ENCODE measurements at places on chromosomes 5 and 9. TPM values are rescaled to one million over a fixed set of nuclear protein-coding genes. Genes with fewer than 3 reads are reported as not detected.

Gene ZNF189
- 10.6 TPM for total RNA-seq

Gene LCN9
- not detected for total RNA-seq

Gene MZB1
- 1.6 TPM for total RNA-seq

Gene NMUR2
- not detected for total RNA-seq

- DNase-seq = no peak
Observed at GRCh38 chr9:224026-224425, 9.4 kb downstream of the DOCK8 start.

- DNase-seq = no peak
Observed at GRCh38 chr9:92738661-92739081, 26.0 kb downstream of the BICD2 start.

- no peak for DNase-seq
Observed at GRCh38 chr9:22228542-22228941, 218.1 kb upstream of the DMRTA1 start.

DNA sequence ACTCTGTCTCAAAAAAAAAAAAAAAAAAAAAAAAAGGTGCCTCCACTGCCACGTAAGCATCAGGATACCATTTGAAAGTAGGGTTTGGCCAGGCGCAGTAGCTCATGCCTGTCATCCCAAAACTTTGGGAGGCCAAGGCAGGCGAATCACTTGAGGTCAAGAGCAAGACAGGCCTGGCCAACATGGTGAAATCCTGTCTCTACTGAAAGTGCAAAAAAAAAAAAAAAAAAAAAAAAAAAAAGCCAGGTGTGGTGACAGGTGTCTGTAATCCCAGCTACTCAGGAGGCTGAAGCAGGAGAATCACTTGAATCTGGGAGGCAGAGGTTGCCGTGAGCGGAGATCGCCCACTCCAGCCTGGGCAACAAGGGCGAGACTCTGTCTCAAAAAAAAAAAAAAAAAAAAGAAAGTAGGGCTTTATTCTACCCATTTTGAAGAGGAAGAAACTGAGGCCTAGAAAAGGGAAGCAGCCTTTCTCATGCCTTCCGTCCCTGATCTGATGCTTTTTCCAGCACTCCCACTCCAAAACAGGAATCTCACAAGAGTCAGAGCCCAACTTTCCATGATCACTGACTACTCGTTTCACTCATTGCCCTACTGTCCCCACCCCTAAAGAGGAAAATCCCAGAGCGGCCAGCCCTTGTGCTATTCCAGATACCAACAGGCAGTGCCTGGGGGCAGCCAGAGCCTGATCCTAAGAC is 16.3 kb upstream of the CCIN start:
- DNase-seq = no peak

DNA sequence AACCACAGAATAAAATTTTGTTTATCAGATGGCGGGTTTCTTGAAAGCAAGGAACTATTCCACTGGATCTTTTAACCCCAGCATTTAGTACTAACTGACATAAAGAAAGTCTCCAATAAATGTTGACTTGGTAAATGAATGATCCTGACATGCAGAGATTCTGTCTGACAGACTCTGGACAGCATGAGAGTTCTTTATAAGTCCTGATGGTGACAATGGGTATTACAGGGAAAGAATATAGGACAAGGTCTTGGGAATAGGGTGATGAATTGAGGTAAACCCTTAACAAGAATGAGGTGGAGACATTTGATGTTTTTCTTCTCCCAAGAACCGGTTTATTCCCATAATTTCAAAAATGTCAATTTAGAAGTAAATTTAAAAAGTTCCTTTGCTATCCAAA is 453.9 kb downstream of the TUSC1 start:
- peak; percentile 44 for DNase-seq

GRCh38 chr9:95726756-95727155 is 148.7 kb upstream of the ERCC6L2 start:
- peak; percentile 74 for DNase-seq

- no peak for DNase-seq
Observed at GRCh38 chr9:122212473-122213004, 16.2 kb downstream of the LHX6 start.

DNA sequence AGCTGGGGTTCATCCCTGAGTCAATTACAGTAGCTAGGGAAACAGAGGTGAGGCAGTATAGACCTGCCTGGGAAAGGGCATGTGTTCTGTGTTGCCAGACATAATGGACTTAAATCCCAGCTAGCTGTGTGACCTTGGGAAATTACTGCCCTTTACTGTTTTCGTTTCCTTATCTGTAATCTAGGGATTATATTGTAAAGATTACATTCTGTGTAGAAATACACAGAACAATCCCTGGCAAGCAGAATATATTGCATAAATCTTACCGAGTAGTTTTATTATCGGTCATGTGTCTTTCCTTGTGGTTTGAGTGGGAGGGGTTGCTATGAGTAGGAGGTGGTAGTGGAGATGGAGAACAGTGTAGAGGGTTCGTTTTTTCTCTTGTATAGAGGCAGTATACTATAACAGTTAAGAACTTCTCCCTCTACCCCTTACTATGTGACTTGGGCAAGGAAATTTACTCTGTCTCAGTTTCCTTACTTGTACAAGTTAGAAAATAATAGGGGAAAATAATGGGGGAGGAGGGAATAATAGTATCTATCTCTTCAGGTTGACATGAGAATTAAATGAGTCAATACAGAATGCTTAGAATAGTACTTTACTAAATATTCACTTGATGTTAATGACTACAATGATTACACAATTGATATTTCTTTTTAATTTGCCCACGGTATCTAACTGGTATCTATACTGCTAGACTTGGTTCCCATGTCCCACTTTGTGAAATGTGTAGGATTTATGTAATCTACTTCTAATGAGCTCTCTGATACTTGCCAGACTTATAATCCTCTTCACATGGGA is 7.1 kb upstream of the DMXL1 start:
- no peak for DNase-seq
